ENCODE measurements at places on chromosomes 3 and 15.
A peak's percentile ranks its signal among the peaks of the same experiment; 100 is the strongest.

- no peak for DNase-seq
Observed at GRCh38 chr15:99509686-99510461, 55.9 kb upstream of the MEF2A start.

GRCh38 chr3:144457758-144458157, 486.1 kb downstream of the DIPK2A start:
- DNase-seq = no peak

DNA sequence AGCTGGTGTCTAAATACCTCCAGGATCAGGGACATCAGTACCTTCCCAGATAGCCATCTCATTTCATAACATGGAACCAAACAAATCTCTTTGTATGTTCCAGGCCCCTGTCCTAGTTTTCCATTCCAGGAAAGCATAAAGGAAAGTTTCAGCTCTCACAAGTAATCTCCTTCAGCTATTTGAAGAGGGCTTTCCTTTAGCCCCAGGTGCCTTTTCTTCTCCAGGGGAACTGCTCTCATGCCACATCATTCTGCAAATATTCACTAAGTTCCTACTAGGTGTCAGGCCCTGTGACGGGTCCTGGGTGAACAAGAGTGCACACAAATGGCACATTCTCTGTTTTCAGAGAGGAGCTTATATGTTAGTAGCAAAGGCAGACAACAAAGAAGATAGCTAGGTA, 136.1 kb downstream of the ADAMTS9 start:
- no peak for DNase-seq

GRCh38 chr3:32531010-32531647, 28.5 kb upstream of the CMTM6 start:
- no peak for DNase-seq

GRCh38 chr3:116749388-116749787, 39.8 kb downstream of the TUSC7 start:
- no peak for DNase-seq

DNA sequence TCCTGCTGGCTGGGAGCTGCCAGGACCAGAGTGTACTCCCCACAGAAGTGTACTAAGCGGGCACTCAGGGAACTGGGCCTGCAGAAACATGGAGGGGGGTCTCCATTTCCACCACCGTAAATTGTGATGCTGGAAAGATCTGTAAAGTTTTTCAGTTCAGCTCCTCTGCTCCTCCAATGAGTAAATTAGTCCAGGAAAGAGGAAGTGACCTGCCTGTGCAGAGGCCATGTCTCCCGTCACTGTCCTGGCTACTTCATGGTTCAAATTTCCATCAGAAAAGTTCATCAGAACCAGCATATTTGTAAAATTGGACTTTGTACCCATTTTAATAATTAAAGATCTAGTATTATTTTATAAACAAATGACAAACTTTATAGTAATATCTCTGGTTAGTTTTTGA, 226.7 kb upstream of the THBS1 start:
- no peak for DNase-seq

- DNase-seq = peak; percentile 17
Observed at GRCh38 chr3:187735837-187736236, 9.4 kb downstream of the BCL6 start.

GRCh38 chr15:60894347-60894746, 334.8 kb downstream of the RORA start:
- no peak for DNase-seq

DNA sequence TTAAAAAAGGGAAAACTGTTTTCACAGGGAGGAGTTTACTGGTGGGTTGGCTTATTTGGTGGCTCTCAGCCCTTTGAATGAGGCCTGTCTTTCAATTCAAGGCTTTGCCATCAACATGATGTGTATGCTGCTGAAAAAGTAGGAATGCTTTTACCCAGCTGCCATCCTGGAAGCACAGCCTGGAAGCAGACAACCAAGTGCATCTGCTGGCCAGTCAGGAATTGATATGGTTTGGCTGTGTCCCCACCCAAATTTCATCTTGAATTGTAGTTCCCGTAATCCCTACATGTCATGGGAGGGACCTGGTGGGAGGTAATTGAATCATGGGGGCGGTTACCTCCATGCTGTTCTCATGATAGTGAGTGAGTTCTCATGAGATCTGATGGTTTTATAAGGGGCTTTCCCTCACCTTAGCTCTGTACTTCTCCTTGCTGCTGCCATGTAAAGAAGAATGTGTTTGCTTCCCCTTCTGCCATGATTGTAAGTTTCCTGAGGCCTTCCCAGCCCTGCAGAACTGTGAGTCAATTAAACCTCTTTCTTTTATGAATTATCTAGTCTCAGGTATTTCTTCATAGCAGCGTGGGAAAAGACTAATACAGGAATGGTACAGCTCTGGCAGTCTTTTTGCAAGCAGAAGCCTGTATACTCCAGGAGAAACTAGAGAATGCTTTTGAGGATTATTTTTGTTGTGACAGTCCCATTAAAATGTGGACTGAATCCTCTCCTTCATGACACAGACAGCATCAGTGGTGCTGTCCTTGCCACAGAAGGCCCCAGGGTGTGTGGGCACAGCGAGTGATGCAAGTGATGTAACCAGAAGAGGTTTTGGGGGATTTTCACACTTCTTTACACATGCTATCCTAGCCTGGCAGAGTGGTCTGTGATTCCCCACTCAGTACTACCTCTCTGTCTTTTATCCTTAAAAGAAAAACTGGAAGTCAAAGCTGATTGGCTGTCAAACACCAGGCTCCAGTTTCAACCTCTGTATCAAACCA, 20.0 kb downstream of the PLCL2 start:
- DNase-seq = no peak

DNA sequence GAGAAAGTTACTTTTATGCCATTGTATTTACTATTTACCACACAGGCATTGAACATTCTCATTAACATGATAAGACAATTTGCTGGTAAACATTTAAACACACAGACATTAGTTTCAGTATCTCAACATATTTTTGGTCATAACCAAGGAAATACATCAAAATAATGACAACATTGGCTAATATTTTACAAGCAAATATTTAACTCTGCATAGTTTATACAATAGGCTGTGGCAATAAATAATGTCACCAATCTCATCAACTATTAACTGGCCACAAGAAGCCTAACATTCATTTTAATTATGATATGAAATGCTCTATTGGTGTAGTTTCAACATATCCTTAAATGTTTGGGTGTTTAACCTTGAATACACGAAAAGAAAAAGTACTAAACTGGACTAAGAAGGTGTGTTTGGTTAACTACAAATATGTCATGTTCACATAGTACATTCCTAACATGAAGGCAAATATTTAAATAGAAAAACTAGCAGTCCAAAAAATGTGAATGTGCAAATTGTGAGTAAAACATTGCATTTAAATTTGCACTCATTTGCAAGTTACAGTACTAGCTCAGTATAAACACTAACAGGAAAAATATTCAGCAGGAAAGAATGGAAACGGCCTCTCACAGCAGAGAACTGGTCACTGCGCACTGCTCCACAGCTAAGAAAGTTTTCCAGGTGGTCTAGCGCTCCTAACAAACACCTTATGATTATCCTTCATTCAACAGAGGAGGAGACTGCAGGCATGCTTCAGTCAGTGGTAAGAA, 106.6 kb downstream of the GLDN start:
- DNase-seq = no peak

DNA sequence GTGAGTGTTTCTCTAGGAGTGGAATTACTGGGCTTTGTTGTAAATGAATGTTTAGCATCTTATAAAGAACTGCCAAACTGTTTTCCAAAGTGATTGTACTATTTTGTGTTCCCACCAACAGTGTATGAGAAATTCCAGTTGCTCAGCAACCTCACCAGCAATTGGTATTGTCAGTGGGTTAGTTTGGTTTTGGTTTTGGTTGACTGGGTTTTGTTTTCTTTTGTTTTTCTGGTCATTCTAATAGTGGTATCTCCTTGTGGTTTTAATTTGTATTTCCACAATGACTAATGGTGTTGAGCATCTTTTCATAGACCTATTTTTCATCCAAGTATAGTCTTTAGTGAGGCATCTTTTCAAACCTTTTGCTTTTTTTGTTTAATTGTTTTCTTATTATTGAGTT, 27.1 kb downstream of the FILIP1L start:
- DNase-seq = peak; percentile 41

- no peak for DNase-seq
Observed at GRCh38 chr3:122255757-122256439, 69.2 kb upstream of the CSTA start.

GRCh38 chr3:159029306-159030026, 227.6 kb downstream of the MFSD1 start:
- DNase-seq = no peak

DNA sequence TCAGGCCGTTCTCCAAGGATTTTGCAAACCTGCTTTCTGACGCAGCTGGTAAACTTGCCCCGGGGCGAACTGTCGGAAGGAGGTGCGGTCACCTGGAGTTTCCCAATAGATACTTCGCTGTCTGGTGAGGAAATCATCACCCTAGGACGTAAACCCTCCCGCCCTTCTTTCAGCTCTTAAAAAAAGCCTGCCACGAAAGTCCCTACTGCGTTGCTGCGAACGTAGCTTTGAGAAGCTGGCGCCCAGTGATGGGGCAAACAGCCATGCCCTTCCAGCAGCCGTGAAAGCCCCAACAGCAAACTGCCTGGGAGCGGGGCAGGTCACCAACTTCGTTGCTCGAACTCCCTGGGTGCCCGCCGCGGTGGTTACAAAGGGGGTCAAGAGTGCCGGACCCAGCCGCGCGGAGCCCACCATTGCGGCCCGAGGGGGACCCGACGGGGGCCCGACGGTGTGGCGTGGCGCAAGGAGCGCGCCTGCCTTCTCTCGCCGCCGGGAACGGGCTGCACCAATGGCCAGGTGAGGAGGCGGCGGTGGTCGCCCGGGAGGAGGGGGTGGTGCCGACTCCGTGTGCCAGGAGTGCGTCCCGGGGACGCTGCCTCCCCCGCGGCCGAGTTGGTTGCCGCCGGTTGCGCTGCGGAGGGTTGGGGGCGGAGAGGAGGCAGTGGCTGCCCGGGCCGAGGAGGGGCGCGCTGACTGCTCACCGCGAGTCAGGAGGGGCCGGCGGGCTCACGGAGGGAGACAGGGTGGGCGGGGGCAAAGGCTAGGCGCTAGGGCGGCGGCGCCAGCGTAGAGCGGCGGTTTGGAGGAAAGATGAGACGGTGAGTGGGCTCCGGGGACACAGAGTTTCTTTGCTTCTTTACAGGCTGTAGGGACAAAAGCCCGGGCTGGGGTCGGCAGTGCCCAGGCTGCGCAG, at the start of gene PHLDB2:
PHLDB2 (plus strand) TSS at position 205 of the 913 bp plus-strand sequence. CDS start 24,813 bp downstream, outside the sequence.
- DNase-seq = peak; percentile 63

GRCh38 chr15:26352909-26353308, 420.0 kb downstream of the GABRB3 start:
- DNase-seq = no peak

GRCh38 chr3:30685267-30685667, 78.9 kb downstream of the TGFBR2 start:
- no peak for DNase-seq

- DNase-seq = no peak
Observed at GRCh38 chr15:70701891-70702568, 61.3 kb downstream of the UACA start.

- DNase-seq = no peak
Observed at GRCh38 chr3:40615918-40616819, 91.4 kb downstream of the ZNF621 start.

GRCh38 chr3:7713724-7714123, 787.9 kb upstream of the LMCD1 start:
- DNase-seq = no peak

DNA sequence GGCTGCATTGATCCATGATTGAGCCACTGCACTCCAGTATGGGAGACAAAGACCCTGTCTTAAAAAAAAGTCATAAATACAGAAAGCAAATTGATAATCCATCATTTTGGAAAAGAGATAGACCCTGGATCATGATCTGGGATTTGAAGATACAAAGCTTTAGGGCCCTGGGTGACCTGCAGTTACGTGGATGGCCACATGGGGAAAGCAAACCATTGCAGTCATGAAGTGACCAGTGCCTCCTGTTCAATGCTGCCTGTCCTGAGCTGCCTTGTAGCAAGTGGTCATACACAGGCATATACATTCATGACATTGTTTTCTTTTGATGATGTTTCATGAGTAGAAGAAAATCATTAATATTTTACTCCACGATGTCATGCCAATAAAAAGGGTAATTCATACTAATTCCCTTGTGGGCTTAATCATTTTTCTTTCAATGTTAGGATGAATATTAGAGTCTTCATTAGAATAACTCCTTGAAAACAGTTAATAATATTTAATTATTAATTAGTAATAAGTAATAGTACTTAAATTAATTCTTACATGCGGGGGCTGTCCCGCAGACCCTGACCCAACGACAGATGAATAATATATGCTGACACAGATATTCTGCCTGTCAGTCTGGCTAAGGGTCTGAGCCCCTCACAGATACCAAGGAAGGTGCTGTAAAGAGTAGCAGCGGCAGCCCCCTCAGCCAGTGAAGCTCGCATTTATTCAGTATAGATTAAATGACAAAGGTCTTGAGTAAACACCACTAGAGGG, 109.0 kb upstream of the UNC13C start:
- no peak for DNase-seq

- peak; percentile 61 for DNase-seq
Observed at GRCh38 chr3:143120716-143121240, 1.2 kb downstream of the CHST2 start.

- no peak for DNase-seq
Observed at GRCh38 chr15:55116636-55117035, 80.1 kb downstream of the RSL24D1 start.

DNA sequence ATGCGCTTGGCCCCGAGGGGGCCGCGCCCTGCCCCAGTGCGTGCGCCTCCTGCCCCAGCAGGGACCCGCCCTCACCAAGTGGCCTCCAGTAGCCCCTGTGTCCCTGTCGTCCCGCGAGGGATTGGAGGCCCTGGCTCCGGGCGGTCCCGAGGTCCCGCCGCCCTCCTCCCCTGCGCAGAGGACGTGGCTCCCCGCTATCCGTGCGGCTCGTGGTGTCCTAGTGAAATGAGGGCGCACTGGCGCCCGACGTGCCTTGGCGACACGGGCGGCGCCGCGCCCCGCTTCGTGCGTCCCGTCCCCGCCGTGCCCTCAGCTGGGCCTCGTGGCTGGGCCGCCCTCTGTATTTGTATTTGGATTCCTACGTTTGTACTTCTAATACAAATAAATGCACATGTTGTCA, 557.5 kb downstream of the OCA2 start:
- DNase-seq = no peak

DNA sequence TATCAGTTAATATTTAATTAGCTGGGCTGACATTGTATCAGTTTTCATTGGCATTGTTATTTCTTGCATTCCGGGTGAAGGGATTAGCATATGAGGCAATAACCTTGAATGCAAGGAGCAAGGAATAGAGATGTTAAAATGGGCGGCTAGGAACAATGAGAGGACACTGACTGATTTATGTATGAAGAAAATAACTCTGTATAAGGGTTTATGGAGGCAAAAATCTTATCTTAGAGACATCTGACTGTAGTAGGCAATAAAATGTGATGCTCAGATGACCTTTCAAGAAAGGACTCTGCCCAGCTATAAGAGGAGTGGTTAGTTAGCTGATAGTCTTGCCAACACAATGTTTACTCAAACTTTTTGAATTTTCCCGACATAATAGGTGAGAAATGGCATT, 158.3 kb downstream of the EFHB start:
- DNase-seq = no peak

DNA sequence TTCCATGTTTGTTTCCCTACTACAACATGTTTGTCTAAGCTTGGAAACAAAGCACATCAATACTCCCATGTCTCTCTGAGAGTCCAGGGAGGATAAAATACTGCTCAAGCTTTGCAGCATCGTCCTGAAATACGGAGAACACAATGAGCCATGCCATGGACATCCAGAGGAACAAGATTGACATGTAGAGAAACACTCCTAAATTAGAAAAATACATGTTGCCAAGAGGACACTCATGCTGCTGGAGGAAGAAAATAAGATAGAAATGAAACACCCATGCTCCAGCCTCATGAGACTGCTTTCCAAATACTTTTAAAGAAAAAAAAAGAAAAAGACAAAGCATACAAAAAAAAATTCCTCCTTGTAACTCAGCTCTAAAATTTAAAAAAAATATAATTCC, 387.0 kb downstream of the ERC2 start:
- no peak for DNase-seq
